CD8-positive, alpha-beta T cell (primary cell): ENCODE measurements at places on chromosomes 5 and 9.

GRCh38 chr5:98827161-98827560, 53.7 kb downstream of the RGMB start:
- no peak for DNase-seq

DNA sequence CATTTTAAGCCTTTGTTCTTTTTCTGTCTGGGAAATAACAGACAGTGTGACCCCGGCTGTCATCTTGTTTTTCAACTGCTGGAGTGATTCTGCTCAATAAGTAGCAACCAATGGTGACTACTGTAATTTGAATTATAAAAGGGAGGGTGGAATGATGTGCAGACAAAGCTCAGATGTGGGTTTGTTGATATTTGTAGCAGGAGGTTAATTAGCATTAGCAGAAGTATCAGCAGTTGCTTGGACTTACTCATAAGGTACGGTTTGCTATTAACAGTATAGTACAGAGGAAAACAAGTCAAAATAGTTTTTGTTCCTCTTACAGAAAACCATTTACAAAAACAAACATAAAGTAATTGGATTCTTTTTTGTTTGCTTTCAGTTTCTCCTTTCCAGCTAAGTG, 140.4 kb downstream of the TUSC1 start:
- no peak for DNase-seq

DNA sequence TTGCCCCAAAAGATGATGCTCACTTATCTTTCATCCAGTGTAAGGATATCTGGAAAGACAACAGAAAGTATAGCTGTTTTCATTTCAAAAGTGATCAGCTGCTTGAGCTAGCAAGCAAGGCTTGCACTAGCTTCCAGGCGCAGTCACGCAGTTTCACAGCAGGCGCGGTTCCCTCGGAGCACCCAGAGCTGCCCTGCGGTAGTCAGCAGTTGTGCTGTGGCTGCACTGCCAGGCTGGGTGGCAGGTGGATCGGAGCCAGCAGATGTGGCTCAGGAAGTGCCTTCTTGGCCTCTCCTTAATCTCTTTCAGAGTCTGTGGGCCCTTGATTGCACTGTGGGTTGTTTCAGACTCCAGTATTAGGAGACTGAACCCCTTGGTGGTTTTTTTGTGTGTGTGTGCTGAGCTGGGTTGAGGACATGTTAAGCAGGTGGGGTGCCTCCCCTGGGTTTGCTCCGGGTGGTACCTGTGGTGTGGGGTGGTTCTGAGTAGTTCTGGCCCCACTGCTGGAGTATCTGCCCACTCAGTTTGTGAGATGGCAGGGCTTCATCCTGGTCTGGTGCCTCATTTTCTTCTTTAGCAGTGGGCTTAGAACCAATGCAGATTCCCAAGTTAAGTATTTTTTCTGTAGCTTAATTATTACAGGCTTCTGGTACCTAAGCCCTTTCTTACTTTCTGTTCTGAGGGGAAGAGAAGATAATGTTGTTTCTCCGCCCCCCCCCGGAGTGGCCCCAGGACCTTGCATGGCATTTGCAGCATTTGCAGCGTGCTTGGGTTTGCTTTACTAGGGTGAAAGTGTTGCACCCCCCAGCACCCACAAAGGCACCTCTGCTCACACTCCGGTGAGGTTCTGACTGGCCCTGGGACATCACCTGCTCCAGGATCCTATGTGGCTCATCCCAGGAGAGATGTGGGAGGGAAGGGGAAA, 16.4 kb downstream of the TENT4A start:
- DNase-seq: no peak

DNA sequence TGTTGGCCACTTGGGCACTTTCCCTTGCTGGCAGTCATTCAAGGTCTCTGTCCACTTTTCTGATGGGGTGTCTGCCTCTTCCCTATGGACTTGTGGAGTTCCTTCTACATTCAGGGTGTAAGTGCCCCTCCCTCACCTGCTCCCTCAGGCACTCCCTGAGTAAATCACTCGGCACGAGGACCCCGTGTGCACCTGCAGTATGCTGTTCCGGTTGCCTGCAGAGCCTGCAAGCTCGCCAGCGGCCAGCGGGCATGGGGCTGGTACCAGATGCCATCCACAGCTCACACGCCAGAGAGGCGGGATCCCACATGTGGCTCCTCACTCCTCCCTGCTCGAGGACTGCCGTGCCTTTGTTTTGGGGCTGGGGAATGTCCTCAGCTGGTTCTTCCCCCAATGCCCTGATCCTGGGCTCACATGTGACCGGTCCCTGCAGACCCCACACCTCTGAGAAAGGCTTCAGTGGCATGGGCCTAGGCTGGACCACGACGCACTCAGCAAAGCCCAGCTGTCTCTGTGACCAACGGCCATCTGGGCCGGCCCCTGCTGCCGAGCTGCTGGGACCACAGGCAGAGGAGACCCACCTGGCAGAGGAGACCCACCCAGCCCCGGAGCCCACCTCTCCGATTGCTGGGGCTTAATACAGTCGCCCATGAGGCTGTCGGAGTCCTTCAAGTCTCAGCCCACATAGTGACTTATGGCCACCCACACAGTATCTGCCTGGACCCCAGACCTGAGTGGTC, 46.1 kb upstream of the CLPTM1L start:
- DNase-seq: no peak

DNA sequence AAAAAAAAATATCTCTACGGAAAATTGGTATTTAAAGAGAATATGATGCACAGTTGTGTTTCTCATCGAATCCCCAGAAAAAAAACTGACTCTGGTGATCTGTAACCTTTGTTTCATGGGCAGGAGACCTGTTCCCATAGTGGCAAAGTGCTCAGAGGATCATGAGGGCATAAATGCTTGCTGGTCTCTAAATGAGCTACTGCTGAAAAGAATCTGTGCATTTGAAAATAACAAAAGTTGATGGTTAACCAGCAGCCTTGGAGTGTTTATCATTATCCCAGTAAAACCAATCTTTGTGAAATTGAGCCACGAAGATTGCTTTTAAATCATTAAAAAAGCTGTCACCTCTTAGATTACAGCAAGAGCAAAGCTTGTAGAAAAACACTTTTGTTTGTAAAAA, 775.4 kb downstream of the MTRR start:
- no peak for DNase-seq
